ENCODE measurements at places on chromosomes 6 and 20.

DNA sequence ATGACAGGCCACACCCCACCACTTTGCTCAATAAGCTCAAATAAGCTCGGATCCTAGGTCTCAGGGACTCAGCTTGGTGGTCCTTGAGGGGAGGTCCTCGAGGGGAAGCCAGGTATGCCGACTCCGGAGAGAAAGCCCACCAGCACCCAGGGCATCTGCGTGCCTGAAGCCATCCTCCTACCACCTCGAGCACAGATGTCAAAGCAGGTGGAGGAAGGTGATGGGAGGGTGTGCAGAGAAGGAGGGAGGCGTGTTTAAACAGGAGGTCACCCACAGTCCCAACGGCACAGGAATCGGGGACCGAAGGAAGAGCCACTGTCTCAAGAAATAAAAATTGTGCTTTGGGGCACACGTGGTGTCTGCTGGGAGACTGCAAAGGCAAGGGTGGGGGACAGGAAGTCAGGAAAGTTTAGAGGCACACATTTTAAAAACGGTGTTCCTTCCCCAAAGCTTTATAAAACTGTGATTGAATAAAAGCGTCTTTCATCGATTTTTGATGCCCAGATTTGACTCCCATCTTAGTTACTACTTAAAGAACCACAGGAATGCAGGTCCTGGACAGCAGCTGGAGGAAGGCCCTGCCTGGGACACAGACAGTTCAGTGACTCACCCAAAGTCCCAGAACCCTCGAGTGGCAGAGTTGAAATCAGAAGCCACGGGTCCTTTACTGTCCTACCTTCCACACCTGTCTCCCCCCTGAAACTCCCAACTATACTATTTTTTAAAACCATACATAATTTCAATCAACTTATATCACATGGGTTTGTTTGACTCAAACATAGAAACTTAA lies 221.0 kb upstream of the PDE10A start:
- no peak for DNase-seq

DNA sequence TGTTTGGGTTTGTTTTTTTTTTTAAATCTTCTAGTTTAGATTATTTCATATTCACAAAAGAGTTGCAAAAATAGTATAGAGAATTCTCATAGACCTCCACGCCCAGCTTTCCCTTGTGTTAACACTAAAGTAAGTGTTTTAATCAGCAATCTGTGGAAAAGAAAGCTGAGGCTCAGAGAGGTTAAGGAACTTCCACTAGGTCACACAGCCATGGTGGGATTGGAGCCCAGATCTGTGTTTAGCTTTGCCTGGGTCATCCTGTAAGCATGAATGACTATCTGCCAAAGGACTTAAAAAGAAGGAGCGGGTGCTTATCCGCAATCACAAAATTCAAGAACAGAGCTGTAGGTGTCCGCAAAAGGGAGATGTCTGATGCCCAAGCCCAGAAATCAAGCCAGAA lies 60.5 kb downstream of the EDN3 start:
- no peak for DNase-seq

DNA sequence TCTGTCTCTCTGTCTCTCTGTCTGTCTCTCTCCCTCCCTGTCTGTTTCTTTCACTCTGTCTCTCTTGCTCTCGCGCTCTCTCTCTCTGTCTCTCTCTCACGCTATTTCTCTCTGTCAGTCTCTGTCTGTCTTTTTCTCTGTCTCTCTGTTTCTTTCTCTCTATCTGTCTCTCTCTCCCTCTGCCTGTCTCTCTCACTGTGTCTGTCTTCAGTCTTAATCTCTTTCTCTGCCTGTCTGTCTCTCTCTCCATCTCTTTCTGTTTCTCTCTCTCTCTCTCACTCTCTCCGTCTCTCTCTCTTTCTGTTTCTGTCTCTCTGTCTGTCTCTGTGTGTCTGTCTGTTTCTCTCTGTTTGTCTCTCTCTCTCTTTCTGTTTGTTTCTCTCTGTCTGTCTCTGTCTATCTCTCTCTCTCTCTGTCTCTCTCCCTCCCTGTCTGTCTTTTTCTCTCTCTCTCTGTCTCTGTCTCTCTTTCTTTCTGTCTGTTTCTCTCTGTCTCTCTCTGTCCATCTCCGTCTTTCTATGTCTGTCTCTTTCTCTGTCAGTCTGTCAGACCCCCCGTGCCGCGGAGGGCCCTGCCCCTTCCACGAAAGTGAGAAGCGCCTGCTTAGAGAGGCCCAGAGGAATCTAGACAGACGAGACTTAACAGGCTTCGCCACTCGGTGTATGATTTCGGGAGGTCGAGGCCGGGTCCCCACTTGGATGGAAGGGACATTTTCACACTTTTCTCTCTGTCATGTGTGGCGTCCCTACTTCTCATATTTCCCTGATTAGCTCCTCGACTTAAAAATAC lies 346.3 kb upstream of the DEFB115 start:
- DNase-seq = no peak

GRCh38 chr20:41437836-41438235 lies 71.2 kb upstream of the EMILIN3 start:
- DNase-seq = no peak

- no peak for DNase-seq
Measured at GRCh38 chr6:90534337-90535025, 52.4 kb downstream of the MAP3K7 start.

DNA sequence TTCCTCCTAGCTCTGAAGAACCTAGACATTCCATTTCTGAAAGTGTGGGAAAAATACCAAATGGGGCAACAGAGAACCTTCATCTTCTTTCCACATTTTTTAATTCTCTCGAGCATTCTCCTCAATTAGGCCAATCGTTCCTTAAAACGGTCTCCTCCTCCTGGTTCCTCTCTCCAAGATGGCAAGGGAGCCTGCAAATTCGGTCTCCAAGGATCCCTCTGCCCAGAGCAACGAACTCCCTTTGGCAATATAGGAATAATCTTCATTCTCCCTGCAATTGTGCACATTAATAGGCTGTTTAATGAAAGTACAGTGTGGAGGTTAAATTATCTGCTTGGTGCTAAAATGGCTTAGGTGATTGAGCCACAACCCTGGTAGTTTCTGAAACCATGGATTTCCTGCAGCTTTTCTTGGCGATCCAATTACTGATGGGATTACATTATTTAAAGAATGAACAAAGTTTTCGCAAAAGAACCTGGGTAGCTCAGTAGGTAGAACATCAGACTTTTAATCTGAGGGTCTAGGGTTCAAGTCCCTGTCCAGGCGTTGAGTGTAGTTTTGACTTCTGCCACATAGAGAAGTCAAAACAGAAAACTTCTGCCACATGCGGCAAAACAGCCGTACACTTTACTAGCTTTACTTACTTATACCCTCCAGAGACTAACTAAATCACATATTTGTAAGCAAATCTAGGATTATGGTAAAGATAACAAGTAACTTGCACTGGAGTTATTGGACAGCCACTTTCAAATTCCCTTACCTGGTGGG lies 102.9 kb upstream of the ZNF184 start:
- no peak for DNase-seq

DNA sequence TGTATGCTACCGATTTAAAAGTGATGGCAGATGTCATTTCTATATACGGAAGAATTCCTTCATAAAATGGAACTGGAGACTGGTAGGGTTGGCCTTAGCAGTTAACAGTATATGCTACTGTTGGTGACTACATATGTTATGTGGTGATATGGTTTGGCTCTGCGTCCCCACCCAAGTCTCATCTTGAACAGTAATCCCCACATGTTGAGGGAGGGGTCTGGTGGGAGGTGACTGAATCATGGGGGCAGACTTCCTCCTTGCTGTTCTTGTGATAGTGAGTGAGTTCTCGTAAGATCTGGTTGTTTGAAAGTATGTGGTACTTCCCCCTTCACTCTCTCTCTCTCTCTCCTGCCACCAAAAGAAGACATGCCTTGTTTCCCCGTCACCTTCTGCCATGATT lies 29.6 kb downstream of the RGS17 start:
- no peak for DNase-seq

DNA sequence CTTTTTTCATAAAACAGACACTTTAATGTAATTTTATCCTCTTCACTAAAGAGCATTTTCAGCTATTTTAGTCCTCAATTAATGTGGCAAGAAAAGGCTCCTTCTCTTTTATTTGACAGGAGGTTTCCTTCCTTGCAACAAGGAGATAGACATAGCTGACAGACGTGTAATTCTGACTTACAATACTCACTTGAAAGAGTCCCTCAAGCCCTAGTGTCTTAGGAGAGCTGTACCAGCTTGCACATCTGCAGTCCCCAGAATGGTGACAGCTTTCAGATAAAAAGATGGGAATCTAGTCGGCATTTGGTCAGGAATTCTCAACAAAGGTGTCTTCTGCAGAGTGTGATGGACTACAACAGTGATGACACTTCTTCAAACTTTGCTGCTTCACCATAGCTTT lies 603.7 kb upstream of the PTCHD4 start:
- DNase-seq = no peak
